Naive thymus-derived CD4-positive, alpha-beta T cell (primary cell): ENCODE measurements at places on chromosomes 7 and 10. TPM values are rescaled to one million over a fixed set of nuclear protein-coding genes. Genes with fewer than 3 reads are reported as not detected.

GRCh38 chr10:14707481-14707880 lies 67.2 kb downstream of the FAM107B start:
- no peak for DNase-seq

GRCh38 chr10:91575044-91575610 lies 57.7 kb downstream of the PPP1R3C start:
- no peak for DNase-seq

GRCh38 chr7:105990727-105991453 lies 27.8 kb downstream of the CDHR3 start:
- no peak for DNase-seq

- no peak for DNase-seq
These were observed 46.5 kb downstream of the MCU start for GRCh38 chr10:72738486-72738885.

DNA sequence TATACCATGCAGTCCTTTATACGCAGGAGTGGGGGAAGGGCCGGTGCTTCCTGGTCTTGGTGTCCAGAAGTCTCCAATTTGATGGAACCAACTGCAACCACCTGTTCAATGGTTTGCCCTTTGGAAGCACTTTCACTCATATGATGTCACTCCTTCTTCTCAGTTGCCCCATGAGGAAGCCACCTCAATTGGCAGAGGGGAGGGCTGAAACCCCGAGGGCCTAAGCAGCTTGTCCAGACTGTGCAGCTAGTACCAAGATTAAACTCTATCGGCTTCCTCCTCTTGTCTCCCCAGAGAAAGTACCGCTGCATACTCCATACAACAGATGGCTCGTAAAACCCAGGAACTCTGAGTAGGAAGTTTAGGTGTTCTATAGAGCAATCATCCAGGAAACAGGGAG lies 789.4 kb downstream of the TYW1 start:
- no peak for DNase-seq

- no peak for DNase-seq
These were observed 10.8 kb downstream of the MYL10 start for GRCh38 chr7:101618207-101618839.

- DNase-seq = no peak
These were observed 223.7 kb downstream of the MAD1L1 start for GRCh38 chr7:2008936-2009540.

GRCh38 chr10:98858525-98858924 lies 377.1 kb downstream of the HPSE2 start:
- no peak for DNase-seq

- no peak for DNase-seq
These were observed 7.7 kb downstream of the DRGX start for GRCh38 chr10:49388161-49388560.

DNA sequence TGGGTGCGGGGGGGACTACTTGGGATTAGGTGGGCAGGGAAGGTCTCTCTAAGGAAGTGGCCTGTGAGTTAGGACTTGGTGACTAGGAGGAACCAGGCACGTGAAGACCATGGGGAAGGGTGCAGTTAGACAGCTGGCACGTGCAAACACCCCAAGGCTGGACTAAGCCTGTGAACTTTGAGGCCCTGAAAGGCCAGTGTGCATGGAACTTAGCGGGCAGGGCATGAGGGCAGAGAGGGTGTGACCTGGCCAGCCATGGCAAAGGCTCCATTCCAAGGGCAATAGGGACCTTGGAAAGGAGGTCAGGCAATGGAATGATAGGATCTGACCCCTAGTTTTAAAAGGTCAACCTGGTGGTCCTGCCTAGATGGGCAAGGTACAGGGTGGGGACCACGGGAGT lies 158.4 kb upstream of the PCBD1 start:
- DNase-seq = no peak

- DNase-seq = no peak
These were observed 316.6 kb upstream of the ANKRD30A start for GRCh38 chr10:36808625-36809362.

- no peak for DNase-seq
These were observed 145.9 kb downstream of the SH3PXD2A start for GRCh38 chr10:103709341-103709920.

DNA sequence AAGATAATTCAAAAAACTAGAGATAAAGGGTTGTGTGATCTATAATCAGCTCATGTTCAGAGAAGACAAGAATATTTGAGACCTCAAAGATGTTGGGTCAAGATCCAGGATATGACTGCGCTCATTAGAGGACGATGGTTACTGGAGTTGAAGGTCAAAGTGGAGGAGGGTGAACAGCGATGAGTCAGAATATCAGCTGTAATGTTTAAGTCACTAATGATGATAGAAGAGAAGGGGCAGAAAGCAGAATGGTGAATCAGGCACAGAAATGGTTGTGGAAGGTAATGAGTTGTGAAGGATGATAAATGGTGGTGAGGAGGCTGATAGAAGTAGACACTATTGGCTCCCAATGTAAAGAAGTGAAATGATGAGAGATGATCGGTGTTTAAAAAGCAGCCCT lies 540.3 kb downstream of the INHBA start:
- no peak for DNase-seq

DNA sequence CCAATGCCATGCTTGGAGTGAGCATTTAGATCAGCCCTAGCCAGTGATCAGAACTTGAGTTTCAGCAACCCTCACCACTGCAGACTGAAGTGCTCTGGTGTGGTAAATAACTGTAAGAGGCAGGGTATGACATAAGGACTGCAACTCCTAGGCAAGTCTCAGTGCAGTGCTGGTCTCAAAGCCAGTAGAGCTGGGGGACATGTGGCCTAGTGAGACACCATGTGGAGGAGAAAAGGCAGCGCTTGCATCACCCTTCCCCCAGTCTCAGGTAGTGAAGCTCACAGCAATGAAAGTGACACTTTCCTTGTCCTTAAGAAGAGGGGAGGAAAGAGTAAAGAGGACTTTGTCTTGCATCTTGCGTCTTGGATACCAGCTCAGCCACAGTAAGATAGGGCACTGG lies 386.8 kb upstream of the POT1 start:
- DNase-seq = no peak

DNA sequence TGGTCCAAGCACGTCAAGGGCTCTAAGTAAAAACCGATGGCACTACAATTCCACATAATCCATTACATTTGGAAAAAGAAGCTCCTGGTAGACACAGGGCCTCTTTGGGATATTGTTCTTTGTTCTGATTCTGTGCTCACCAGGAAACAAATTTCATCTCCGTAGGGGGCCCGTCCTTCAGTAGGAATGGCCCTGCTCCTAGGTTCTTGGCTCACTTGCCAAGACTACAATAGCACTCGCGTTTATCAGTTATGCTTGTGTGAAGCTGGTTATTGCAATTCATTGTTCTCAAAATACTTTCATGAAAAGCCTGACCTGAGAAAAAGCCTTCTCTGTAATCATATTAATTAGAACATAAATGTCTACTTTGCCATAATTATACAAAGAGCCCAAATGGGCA lies 10.3 kb upstream of the ZC3HAV1L start:
- DNase-seq = no peak

GRCh38 chr7:12094365-12094921 lies 116.7 kb upstream of the TMEM106B start:
- no peak for DNase-seq

DNA sequence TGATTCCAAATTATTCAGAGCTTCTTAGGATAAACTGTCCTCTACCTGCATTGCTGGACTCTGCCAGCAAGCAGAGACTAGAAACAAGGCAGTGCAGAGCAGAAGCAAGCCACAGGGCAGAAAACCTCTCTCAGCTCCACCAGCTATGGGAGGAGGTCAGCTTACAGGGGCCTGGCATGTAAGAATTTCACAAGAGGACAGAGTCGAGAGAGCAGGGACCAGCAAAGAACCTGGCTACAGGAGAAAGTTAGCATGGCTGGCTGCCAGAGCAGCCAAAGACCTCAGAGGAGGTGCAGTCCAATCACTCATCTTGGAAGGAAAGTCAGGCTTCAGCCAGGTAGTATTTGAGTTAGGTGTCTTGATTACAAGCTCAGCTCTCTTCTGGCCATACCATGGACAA lies 62.9 kb downstream of the ENO4 start:
- DNase-seq = no peak

- no peak for DNase-seq
These were observed 1.5 kb upstream of the C10orf95 start for GRCh38 chr10:102452672-102453340.

GRCh38 chr7:111265394-111265793 lies 174.5 kb downstream of the LRRN3 start:
- no peak for DNase-seq

GRCh38 chr7:17134786-17135185 lies 163.7 kb upstream of the AHR start:
- DNase-seq = no peak

DNA sequence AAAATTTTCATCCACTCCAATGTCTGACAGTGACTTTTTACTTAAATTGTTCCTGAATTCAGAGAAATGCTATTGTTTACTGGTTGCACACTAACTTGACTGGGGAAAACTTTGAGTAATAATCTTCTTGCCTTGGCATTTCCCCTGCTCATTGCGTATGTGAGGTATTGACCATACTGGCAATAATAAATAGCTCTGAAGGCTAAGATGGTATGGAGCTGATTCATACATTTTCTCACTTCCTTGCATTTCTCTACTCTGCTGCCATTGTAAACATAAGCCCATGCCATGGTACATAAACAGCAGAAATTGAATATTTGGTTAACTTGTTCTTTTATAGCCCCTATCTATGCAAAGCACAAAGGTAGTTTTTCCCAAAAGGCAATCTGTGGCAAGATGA lies 290.0 kb downstream of the RNLS start:
- DNase-seq = no peak

- DNase-seq = no peak
These were observed 34.8 kb downstream of the HIF1AN start for GRCh38 chr10:100570506-100570905.

DNA sequence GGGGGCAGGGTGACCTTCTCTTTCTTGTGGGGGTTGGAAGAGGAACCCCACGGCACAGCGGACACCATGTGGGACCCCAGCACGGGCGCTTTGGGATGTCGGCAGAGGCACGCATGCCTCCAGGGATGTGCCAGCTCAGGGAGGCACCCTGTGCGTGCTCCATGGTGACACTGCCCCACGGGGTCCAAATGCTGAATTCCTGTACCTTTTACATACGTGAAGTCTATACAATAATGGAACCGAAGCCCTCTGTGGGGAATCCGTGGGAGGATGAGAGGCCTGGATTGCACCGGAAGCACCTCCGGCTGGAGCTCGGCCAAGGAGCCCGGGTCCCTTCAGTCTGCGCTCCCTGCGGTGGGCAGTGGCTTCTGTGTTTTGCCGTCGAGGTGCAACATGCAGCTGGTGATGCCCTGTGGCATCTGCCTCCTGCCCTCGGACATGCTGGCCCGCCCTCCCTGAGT lies 524.3 kb downstream of the DNAJB6 start:
- DNase-seq = no peak

Gene PLPP4
- total RNA-seq = not detected in 2 replicates

Gene PRSS2
- not detected for total RNA-seq

Gene HIBADH
- 13.7 and 14.7 TPM in 2 replicates for total RNA-seq

Gene PRTFDC1
- total RNA-seq = 1.7 TPM

Gene SPDYE3
- not detected for total RNA-seq

Gene RAPGEF5
- not detected for total RNA-seq

Gene GAD2
- not detected in 2 replicates for total RNA-seq

Gene FGF8
- not detected for total RNA-seq

Gene GTF2IRD2
- 17.6 and 23.0 TPM in 2 replicates for total RNA-seq

Gene MMRN2
- total RNA-seq = not detected in 2 replicates

Gene NANOS1
- total RNA-seq = 0.45 TPM
